ENCODE measurements at places on chromosomes 7 and 10.

DNA sequence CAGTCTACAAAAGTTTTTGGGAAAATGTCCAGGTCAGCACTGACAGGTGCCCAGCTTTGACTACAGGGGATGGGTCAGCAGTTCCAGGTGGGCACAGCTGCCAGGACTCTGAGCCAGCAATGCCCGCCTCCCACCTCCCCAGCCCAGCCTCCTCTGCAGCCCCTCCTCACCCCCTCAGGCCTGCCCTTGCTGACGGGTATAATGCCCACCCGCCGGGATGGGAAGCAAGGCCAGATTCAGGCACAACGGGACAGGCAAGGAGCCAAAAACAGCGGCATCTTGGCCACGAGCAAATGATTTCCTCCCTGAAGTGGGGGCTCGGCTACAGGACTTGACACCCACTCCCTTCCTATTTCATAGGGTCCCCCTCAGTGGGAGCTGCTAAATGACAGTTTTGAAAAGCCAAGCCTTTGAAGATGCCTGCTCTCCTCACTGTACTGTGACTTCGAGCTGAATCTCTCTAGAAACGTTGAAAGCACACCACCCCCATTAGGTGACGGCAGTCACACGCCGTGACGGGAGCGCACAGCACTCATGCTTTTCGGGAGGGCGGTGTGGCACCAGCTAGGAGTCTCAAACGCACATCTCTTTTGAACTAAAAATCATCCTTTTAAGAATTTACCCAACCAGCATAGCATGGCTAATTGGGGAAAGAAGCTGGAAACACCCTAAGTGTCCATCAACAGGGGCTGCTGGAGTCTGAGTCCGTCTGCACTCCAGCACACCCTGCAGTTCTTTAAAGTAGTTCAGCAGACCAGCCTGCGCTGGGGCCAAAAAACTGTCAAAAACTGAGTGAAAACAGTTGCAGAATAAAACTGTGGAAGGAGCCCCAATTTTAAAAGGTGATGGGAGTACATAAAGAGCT lies 29.6 kb downstream of the MAD1L1 start:
- DNase-seq, result peak; percentile 53

- DNase-seq, result no peak
Observed at GRCh38 chr7:131774419-131775220, 218.2 kb upstream of the PODXL start.

GRCh38 chr10:117590101-117590875 lies 47.7 kb downstream of the EMX2 start:
- no peak for DNase-seq

DNA sequence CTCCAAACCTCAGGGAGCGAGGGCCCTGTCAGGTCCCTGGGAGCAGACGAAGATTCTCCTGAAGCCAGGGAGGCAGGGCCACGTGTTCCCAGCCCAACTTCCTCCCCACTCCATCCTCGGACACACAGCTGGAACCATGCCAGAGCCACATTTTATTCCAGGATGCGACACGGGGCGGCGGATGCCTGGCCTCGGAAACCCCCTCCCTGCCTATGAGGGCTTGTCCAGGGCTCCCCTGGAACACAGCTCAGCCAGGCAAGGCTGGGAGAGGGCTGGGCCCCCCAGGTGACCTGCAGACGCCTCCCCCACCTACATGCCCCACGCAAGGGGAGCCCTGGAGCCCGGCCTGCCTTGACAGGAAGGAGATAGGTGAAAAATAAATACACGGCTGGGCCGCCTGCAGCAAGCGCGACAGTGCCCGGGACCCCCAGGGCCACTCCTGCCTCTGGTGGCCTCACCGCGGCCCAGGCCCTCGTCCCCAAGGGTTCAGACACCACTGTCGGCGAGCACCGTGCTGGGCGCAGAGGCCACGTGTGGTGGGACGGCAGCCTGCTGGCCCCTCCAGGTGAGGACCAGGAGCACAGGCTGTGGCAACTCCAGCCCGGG lies 21.5 kb downstream of the GET4 start:
- no peak for DNase-seq

DNA sequence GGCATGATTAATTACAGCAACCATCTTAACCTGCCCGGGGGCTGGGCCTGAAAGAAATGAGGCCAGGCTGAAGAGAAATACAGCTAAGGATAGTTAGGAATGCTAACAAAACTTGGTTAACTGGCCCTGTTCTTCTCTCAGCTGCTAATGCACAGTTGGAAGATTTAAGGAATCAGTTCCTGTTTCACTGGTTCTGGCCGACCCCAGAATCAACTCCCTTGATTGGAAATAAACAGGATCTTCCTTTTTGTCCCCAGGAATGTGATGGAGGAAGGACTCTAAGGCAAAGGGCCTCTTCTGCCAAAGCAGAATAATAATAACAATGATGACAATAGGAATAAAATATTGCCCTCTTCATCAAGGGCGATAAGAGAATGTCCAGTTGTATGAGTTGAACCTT lies 3.5 kb upstream of the LRMDA start:
- no peak for DNase-seq

GRCh38 chr10:103478671-103479070 lies 369 bp downstream of the CALHM3 start:
- DNase-seq, result no peak

- peak; percentile 55 for DNase-seq
Observed at GRCh38 chr7:27192546-27193334, 7.2 kb downstream of the HOXA13 start.

- no peak for DNase-seq
Observed at GRCh38 chr7:128303643-128304042, 40.1 kb downstream of the RBM28 start.

DNA sequence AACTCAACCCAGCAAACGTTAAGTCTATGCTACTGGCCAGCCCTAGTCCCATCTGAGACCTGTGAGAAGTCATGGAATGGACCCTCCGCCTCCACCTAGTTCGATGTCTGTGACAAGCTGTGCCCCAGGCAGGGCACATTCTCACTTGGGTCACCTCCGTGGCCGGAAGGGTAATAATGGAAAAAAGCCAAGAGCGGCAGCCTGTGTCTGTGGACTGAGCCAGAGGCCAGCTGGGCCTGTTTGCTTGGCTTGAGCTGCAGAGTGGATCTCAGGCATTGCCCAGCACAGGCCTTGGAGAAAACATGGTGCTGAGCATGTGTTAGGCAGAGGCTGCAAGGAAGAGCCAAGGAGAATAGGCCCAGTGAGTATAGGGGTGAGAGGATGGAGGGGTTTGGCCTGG lies 97.8 kb downstream of the GALNT17 start:
- no peak for DNase-seq

DNA sequence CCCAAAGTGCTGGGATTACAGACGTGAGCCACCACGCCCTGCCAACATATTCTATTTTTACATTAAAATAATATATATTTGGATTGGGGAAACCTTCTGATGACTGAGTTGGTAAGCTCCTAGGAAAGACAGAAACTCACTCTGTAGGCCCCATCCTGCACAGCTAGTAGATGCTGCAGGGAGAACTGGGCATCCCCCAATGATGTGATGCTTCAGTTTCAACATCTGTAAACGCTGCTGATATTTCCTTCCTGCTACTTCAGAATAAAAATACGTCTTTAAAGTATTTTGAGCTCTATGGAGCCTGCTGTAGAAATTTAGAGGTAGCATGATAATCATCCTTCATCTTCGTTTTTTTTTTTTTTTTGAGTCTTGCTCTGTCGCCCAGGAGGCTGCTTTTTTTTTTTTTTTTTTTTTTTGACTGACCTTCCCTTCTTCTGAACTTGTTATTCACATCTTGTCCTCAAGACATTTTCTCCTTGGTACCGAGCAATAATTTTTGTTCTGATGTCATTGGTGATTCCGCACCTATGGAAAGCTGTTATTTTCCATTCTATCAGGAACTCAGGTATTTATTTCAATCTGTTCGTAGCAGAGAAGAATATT lies 21.8 kb upstream of the INPP5F start:
- no peak for DNase-seq

DNA sequence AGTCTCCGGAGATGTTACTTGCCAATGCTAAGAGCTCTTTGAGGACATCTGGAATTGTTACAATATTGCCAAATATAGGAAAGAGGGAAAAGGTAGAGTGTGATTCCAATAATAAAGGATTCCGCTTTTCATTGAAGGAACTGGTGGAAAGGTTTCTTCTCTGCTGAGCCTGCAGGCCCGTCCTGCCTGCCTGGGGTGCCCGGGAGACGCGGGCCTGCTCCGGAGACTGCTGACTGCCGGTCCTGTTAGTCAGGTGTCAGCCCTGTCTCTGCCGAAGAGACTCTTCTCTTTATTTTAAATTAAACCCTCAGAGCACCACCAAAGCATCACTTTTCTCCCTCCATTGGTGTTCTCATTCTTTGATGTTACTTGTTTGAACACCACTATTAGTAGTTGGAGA lies 2.2 kb downstream of the EGFR start:
- no peak for DNase-seq

DNA sequence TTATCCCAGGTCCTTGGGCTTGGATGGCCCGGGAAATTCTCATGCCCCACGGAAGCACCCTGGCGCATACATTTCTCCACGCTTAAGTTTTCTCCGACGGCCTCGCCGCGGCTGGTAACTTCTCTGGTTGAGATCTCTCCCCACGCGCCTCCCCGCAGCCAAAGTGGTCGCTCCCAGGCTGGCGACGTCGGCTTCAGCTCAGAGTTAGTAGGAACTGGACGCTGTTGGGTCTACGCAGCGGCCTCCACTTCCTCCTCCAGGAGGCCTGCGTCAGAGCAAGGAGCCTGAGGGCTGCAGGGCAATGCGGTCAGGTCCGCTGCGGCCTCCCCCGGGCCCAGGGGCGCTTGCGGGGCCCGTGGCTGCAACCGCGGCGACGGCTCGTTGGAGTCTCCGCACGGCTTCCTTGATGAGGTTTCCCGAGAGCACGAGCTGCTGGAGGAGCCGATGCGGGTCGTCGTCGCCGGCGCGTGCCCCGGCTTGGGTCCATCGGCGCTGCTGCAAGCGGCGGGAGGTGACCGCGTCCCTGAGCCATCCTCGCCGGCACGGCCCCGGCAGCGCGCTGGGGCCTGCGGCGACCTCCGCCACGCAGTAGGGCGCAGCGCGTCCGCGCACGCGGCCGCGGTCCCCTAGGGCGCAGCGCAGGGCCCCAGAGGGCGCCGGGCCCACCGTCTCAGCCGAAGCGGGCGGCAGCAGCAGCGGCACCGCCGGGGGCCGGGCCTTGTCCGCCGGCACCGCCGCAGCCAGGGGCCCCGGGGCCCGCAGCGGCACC lies 744 bp downstream of the FRAT2 start:
- peak; percentile 82 for DNase-seq

DNA sequence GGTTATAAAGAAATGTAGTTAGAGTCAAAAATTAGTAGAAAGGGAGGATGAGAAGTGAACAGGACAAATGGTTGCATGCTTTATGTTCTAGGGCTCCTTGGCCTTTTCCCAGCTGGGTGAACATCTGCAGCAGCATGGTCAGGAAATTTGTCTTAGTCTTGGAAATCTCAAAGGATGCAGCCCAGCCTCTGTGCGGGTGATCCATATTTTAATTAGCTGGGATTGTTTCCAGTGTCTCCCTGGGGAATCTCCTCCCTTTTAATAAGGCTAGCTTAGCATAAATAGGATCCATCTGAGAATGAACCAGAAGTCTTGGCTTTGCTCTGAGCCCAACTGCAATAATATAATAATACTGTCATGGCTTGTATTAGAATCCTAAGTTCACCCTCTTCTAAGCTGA lies 198.3 kb downstream of the PRKG1 start:
- DNase-seq, result no peak

- peak; percentile 86 for DNase-seq
Observed at GRCh38 chr10:114304017-114304570, 65.0 kb downstream of the VWA2 start.

DNA sequence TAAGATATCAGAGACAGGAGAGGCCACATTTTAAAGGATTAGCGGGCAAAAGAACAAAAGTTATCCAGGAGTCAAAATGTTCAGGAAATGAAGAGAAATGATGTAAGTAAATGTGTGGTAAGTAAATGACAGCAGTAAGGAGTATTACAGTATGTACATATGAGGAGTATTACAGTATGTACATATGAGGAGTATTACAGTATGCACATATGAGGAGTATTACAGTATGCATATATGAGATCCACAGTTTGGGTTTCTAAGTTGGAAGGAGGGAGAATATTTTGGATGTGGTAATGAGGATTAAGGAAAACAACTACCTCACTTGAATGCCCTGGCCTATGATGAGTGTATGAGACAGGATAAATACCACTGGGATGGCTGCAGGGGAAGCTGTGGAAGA lies 192.4 kb upstream of the DGKB start:
- DNase-seq, result no peak

DNA sequence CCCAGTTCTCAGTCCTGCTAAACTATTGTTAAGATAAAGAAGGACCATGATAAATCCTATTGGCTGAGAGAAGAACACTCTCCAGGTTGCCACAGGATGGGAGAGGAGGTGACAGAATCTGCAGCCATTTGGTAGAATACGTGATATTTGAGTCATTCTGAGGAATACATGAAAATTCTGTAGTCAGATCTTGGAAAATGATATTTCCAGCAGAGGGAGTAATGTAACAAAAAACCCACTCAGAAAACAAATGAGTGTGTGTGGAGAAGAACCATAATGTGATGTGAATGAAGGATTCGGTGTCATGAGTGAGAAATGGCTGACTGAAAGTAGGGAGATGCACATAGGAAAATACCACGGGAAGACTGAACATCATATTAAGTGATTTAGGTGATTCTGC lies 128.5 kb upstream of the PFKP start:
- DNase-seq, result no peak

DNA sequence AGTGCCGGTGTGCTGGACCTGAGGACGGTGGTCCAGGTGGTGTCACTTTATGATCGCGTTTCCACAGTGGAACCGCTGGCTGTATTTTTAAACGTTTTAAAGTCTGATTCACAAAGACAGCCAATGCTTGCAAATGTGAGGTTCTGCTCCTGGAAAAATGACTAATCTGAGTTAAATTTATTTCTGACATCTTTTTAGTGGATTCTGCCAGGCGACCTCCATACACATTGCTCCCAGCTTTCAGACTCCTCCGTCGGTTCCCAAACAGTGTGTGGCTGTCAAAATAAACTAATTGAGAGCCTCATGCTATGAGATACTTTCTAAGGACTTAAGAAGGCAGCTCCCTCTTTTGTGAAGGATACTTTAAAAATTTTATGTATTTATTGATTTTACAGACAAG lies 12.7 kb upstream of the TTYH3 start:
- DNase-seq, result no peak

DNA sequence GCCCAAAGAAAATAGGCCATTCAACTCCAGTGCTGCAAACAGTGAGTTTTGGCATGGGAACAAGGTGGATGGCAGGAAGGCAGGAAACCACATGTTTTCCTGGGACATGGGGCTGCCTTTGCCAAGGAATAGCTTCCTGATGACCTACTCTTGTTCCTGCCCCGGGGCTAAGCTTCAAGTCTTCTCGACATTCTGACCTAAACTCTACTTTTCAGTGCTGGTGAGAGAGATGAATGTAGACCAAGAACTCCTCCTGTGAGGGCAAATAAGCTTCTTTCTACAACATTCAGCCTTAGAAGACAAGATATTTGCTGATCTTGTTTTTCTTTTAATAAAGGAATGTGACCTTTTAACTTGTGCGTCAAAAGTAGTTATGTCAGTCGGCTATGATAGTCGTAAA lies 199.0 kb downstream of the GPR37 start:
- DNase-seq, result no peak

DNA sequence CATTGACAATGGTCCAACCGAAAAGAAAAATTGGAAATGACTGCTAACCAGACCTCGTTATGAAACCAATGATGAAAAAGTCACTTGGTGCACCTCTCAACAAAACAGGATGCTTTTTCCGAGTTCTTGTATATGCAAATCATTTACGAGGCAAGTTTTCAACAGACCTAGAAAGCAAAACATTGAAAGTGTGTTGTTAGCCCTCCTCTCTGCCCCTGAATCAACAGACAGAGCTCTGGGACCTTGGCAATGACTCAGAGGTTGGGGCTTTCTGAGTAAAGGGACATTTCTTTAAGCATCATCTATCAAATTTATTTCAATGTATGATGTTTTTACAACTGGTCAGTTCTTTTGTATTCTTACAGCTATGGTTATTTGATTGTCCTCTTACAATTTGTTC lies 16.3 kb upstream of the DKK1 start:
- no peak for DNase-seq

Data from aorta (tissue), 5 donors.